ENCODE measurements at places on chromosomes 16 and 17.

DNA sequence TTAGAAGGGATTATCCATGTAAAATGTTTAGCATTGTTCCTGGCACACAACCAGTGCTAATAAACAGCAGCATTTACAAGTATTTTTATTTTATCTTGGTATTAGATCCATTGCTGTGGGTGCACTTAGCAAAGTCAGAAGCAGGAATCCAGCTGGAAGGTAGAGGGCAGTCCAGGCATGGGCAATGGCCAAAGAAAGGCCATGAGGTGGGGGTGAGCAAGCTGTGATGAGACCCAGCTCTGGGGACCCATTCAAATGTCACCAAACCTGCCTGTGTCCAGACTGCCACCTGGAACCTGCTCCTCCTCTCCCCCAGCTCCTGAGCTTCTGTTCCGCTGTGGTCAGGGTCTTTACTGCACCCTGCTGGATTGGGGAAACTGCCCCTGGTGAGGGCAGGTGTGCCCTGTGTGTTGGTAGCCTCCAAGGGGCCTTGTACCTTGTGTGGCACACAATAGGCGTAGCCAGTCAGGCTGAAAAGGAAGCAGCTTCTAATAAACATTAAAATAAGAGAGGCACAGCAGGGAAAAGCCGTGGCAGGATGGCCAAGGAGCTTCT is 118.0 kb upstream of the CRHR1 start:
- DNase-seq = no peak

- DNase-seq = peak; percentile 99
Observed at GRCh38 chr16:30657866-30658730, at the start of gene FBRS. FBRS (plus strand) TSS chr16:30658431; CDS start chr16:30659519, 1,088 bp downstream.

GRCh38 chr16:301235-301634 is 18.3 kb downstream of the PDIA2 start:
- DNase-seq = no peak

- DNase-seq = no peak
Observed at GRCh38 chr17:76540381-76541300, 797 bp downstream of the PRCD start.

DNA sequence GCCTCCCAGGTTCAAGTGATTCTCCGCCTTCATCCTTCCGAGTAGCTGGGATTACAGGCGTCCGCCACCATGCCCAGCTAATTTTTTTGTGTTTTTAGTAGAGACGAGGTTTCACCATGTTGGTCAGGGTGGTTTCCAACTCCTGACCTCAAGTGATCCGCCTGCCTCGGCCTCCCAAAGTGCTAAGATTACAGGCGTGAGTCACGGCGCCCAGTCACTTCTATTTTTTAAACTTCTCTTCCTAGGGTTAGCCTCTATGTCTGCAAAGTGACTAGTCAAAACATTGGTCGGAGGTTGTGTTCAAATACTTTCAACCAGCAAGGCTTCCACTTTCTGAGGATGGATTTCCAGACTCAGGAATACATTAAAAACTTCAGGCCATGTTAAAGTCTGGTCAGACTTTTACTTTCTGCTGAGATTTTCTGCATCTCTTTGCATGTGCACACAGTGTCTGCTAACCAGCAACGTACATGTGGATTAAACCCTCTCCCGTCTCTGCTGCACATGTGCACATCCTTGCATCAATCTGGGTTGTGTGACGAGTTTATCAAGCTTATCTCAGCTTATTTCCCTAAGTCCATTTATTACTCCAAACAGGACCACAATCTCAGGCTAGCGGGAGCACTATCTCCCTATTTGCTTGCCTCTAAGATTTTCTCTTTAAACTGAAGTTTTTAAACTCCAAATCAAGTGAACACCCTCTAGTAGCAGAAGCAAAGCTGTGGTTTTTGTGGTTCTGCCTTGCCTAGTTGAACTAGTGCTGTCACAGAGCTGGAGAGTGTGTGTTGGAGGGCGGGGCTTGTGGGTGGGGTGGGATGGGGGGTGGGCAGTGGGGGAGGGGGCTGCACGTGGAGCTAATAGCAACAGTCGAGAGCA is 525.2 kb upstream of the GOT2 start:
- DNase-seq = peak; percentile 11

DNA sequence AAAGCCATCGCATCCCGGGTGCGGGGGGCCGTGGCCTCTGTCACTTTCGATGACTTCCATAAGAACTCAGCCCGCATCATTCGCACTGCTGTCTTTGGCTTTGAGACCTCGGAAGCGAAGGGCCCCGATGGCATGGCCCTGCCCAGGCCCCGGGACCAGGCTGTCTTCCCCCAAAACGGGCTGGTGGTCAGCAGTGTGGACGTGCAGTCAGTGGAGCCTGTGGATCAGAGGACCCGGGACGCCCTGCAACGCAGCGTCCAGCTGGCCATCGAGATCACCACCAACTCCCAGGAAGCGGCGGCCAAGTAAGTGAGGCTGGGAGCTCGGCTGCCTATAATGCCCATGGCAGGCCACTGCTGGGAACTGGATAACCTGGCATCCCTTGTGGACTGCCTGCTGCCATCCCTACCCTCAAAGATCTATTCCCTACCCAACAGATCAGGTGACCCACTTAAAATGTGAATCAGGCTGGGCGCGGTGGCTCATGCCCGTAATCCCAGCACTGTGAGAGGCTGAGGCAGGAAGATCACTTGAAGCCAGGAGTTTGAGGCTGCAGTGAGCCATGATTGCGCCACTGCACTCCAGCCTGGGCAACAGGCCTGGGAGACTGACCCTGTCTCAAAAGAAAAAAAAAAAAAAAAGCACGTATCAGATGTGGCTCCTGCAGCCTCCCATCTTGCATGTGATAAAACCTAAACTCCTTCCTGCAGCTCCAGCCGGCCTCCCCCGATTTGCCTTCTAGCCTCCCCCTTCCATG is 18.3 kb downstream of the CDIPT start:
- no peak for DNase-seq

- DNase-seq = no peak
Observed at GRCh38 chr17:32852811-32853210, 24.1 kb downstream of the MYO1D start.

- no peak for DNase-seq
Observed at GRCh38 chr16:66511602-66512271, 38.2 kb downstream of the TK2 start.

- DNase-seq = no peak
Observed at GRCh38 chr17:17924131-17924856, 47.9 kb downstream of the TOM1L2 start.

DNA sequence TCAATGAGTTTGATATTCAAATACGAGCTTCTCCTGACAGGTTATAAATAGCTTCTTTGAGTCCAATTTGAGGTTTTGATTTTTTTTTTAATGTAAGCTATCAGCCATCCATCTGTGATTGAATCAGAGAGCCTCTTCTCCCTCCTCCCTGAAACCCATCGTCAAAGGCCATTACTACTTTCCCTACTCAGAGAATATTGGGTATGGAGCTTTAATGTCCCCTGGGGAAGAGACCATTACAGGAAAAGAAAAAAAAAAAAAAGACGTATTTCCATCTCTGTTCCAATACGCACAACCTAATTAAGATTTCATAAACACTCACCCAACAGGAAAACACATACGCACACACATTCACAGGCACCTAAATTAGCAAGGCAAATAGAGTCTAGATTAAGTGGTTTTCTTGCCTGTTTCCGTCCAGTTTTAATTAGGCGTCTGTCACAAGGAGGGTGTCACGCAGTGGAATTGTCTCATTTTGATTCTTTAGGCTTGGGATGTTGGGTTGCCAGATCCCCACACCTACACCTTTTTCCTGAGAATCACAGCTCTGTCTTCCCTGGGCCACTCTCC is 194.3 kb upstream of the RPL38 start:
- no peak for DNase-seq

DNA sequence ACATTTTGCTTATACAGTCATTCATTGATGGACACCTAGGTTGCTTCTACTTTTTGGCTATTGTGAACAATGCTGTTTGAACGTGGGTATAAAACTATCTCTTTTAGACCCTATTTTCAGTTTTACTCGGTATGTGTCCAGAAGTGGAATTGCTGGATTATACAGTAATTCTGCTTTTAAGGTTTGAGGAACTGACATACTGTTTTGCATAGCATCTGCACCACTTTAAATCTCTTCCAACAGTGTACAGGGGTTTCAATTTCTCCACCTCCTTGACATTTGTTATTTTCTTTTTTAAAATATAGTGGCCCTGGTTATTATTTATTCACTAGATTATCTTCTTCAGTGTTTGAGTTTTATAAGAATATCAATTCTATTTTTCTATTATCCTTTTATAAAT is 116.9 kb downstream of the USP22 start:
- no peak for DNase-seq

GRCh38 chr17:27504188-27504995 is 48.1 kb downstream of the KSR1 start:
- DNase-seq = no peak

- no peak for DNase-seq
Observed at GRCh38 chr17:77546772-77547241, 406.0 kb downstream of the SEC14L1 start.

GRCh38 chr17:68776451-68776850 is 175.3 kb upstream of the FAM20A start:
- DNase-seq = no peak

- no peak for DNase-seq
Observed at GRCh38 chr17:80285237-80285920, 24.7 kb downstream of the RNF213 start.

- DNase-seq = no peak
Observed at GRCh38 chr16:58820411-58820810, 86.3 kb upstream of the GOT2 start.

GRCh38 chr17:38574712-38575111 is 31.0 kb downstream of the SRCIN1 start:
- DNase-seq = no peak

DNA sequence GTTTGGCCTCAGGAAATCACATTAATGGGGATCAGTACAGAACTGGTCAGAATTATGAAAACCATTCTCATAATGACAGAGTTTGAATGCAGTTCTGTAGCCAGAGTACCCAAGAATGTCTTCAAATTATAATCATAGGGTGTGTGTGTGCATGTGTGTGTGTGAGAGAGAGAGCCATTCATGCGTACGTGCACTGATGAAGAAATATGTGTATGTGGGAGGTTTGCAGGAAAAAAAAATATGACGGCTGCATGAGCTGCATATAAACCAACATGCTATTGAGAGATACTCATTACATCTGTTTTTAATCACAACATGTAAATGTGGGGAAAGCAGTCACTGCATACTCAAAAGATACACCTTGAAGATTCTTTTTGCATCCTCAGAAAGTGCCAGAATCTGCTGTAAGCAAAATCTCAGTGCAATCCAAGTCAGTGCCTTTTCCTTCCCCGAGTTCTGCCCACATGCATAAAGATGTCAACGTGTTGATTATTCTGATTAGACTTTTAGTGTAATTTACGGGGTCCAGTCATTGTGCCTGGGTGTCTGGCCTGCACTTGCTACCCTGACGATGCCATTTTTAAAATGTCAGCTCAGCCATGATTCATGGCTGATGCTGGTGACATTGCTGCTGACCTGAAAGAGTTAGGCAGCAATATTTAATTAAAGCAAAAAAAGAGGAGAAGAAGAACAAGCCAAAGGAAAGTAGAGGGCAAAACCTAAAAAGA is 378.7 kb upstream of the ZFHX3 start:
- DNase-seq = no peak

DNA sequence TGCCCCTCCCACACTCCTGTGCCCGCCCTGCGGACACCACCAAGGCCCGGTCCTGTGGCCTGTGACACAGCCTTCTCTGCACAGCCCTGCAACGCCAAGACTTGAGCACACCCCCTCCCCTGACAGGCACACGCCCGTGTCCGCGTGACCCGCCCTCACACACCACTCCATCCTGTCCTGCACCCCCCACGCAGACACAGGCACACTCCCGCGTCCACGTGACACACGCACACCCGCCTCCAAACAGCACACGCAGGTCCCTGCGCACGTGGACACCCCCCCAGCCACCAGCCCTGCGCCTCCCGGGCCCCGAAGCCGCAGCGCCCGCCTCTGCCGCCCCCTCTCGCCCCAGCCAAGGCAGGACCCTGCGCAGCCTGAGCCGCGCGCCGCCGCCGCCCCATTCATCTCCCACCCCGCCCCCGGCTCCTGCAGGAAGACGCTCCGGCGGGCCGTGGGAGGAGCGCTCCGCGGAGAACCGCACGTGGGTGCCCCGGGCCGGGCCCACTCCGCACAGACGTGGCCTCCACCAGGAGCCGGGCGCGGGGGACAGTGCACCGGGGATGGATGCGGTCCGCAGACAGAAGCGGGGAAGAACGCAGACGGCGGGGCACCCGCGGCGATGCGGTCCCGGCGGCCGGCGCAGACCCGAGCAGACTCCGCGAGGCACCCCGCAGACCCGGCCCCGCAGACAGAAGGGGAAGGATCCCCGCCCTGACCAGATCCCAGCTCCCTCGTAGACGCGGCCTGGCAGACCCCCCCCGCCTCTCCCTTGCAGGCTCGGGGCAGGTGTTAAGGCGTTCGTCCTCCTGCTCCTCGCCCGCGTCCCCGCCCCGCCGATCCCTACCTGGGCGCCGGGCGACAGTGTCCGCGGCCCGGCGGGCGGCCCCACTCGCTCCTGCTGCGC is 506 bp downstream of the CAMKK1 start:
- DNase-seq = peak; percentile 2

GRCh38 chr17:46888727-46889126 is 34.2 kb upstream of the GOSR2 start:
- no peak for DNase-seq

DNA sequence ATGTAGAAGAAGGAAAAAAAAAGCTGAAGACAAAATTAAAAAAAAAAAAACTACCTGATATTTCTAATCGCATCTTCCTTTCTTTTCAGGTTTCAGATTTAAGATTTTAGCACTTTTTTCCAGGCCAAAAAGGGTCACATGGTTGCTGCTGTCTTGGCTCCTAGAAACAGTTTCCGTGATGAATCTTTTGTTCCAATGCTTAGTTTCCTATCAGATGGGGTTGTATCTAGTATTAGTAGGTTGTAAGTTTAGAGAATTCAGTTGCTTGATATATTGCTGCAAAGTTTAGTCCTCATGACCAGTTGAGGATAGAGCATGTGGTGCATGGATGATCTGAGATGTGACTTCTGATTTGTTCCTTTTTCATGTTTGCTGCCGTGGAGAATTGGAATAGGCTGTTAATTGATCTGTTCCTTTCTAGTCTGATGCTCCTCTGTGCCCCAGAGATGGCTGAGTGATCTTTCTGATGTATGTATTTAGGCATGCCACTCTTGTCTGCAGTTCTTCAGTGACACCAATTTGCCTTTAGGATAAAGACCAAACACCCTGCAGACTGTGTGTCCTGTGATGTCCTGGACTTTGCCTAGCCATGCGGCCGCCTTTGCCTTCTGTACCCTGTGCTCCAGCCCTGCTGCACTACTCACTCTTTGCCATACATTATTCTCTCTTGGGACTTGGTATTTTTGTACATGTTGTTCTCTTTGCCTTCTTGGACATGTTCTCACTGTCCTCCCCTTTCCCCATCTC is 94.0 kb downstream of the MRTFB start:
- DNase-seq = no peak

DNA sequence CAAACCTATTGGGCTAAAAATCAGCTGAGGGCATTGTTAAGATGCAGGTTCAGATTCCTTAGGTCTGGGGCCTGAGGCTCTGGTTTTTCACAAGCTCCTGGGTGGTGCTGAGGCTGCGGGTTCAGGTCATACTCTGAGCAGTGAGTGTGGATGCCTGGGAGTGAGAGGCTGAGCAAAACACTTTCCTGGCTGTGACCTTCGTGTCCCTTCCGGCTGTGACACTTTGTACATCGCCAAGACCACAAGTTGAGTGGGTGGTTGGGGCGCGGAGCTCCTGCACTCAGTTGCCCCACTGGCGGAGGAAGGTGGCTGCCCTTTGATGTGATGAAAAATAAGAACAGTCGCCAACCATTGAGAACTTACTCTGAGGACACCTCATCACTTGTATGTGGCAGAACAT is 24.8 kb downstream of the CCR7 start:
- no peak for DNase-seq

- DNase-seq = no peak
Observed at GRCh38 chr16:48383009-48383876, 2.0 kb downstream of the SIAH1 start.
